ENCODE measurements at places on chromosomes 7 and 10.

- peak; percentile 1 for DNase-seq
These were observed 42.6 kb downstream of the BAMBI start for GRCh38 chr10:28719789-28720436.

- DNase-seq = no peak
These were observed 21.1 kb upstream of the MEOX2 start for GRCh38 chr7:15707570-15707969.

- peak; percentile 36 for DNase-seq
These were observed 589 bp upstream of the RAPGEF5 start for GRCh38 chr7:22357311-22358175.

GRCh38 chr7:101395376-101395775, 32.7 kb downstream of the COL26A1 start:
- DNase-seq = no peak

DNA sequence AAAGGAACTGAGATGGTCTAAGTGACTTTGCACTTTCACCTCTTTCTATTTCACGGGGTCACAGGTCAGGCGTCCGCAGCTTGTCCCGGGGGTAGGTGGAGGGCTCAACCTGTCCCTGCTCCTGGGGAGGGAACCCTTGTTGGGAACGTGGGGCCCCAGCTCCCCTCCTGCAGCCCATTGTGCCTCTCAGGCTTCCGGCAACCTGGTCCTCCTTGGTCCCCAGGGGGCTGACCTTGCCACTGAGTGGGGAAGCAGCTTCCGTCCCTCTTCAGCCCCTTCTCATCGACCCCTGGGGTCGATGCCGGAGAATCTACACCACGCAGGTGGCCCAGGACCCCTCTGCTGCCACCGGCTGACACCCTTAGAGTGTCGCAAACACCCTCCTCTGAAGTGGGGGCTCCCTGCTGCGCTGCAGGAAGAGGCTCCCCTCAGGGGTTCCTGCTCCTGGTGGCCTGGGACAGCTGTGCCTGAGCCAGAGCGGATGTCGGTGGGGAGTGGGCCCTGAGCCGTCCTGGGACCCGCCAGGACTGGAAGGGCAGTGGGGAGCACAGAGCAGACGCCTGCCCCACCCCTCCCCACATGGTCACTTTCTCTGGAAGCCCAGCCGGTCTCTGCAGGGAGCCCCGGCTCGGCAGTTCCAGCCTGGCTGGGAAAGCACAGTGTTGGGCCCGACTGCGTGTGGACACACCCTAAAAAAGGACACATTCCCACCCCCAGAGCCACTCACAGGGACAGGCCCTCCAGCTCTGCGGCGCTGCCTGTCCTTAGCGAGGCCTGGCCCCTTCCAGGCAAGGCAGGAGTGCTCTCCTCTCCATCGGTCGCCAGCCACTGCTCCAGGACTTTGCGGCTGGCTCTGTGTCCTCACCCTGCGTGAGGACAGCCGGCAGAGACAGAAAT, 357.5 kb upstream of the SHH start:
- no peak for DNase-seq

- no peak for DNase-seq
These were observed 63.2 kb downstream of the PRKCQ start for GRCh38 chr10:6516929-6517284.
